ENCODE measurements at places on chromosomes 11 and 22.

GRCh38 chr11:27296497-27296896 is 66.5 kb downstream of the CCDC34 start:
- DNase-seq = peak; percentile 48

- no peak for DNase-seq
These were observed 35.4 kb upstream of the NFRKB start for GRCh38 chr11:129930743-129931142.

- no peak for DNase-seq
These were observed 14.9 kb upstream of the NAV2 start for GRCh38 chr11:19697721-19698121.

DNA sequence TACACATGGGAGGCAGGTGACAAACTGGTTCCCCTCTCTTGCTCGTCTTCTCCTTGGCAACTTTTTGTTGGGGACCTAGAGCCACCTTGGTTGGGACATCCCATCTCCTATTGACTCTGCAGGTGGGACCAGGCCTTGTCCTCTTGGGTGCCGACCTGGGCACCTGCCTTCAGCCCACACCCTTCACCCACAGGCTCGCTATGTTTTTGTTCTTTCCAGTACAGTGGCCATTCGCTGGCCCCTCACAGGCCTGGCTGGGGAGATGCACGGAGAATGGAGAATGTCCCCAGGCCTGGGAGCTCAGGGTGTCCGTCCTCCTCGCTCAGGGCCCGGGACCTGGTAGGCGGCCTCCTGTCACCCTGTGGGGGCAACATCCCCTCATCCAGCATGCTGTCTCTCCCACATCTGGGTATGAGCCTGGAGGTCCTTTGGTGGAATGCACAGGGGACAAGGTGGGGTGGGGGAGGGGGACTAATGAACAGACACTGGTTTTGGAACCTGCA is 14.9 kb upstream of the OMP start:
- peak; percentile 32 for DNase-seq

- DNase-seq = peak; percentile 82
These were observed 25.7 kb upstream of the CTR9 start for GRCh38 chr11:10725114-10725906.

DNA sequence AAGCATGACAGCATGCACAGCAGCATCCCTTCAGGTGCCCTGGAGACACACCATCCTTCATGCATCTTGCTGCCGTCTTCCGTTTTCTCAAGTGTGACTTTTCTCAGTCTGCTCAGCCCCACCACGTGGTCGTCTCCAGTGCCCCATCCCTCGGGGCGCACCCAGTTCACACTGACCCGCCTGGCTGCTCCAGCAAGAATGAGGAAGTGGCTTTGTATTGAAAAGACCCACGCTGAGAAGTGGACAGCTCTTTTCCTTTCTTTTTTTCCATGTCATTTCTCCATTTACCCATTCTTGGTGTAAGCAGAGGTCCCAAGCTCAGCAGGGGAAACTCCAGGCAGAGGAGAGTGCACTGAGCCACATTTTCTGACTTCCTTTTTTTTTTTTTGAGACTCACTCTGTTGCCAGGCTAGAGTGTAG is 14.5 kb downstream of the SERPINH1 start:
- DNase-seq = peak; percentile 94

DNA sequence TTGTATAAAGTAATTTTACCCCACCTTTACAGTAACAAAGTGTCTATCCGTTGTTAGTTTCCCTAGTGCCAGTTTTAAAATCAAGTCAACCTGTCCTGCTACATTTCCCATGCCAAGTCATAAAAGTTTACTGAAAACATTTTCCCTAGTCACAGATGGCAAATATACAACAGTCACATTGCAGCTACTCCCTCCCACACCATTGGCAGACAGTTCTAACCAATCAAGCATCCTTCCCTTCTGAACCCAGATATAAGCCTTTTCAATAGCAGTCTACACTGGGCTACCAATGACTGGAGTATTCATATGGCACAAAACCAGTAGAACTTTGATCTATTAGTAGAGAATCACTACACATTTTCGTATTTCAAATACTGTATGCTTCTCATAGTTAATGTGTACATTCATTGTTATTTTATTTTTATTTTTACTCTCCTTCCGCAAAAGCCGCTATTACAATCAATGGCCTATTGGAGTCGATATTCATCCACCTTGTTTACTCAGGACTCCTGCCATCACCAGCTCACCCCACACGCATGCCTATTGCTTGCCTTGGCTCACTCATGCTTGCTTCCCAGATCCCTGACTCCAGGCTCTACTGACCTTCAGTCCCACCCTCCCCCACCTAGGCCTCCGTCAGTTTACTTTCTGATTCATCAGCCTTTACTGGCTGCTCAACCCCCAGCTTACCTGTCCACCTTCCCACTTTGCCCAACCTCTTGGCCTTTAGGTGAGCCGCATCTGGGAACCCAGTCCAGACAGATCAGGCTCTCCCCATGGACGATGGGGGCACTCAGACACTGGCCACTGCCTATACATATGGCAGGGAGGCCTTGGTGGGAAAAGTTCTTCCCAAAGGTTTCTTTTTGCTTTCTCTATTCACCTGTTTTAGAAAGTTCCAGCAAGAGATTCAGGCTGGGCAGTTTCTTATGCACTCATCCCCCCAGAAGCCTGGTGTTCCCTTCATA is 408.4 kb downstream of the SOX6 start:
- no peak for DNase-seq

DNA sequence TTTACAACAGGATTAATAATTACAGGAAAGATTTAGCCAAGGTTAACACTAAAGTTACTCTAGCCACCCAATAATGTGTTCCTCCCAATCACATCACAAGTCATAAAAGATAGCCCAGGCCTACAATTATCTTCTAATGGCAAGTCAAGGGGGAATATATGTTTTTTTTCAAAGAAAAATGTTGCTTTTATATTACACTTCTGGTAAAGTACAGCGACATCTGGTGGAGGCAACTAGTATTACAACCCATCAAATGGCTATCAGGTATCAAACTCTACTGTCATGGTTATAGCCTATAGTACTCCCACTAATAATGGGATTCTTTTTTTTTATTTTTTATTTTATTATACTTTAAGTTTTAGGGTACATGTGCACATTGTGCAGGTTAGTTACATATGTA is 71.8 kb downstream of the XRRA1 start:
- DNase-seq = no peak

DNA sequence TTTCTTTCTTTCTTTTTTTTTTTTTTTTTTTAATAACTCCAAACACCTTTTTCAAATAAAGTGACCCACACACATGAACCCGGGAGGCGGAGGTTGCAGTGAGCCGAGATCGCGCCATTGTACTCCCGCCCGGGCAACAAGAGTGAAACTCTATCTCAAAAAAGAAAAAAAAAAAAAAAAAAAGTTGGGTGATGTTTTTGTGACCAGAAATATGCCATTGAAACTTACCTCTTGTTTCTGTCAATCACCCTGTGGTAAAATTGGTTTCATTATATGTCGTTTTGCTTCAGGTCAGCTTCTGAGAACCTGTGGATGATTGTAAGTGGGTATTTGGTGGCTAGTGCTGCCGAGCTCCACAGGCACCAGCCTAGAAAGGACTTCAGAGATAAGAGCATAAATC is 238.8 kb downstream of the TBC1D22A start:
- DNase-seq = no peak

GRCh38 chr11:21489416-21490115 is 703.3 kb upstream of the ANO5 start:
- DNase-seq = no peak

GRCh38 chr11:78860720-78861422 is 286.2 kb upstream of the NARS2 start:
- DNase-seq = no peak

DNA sequence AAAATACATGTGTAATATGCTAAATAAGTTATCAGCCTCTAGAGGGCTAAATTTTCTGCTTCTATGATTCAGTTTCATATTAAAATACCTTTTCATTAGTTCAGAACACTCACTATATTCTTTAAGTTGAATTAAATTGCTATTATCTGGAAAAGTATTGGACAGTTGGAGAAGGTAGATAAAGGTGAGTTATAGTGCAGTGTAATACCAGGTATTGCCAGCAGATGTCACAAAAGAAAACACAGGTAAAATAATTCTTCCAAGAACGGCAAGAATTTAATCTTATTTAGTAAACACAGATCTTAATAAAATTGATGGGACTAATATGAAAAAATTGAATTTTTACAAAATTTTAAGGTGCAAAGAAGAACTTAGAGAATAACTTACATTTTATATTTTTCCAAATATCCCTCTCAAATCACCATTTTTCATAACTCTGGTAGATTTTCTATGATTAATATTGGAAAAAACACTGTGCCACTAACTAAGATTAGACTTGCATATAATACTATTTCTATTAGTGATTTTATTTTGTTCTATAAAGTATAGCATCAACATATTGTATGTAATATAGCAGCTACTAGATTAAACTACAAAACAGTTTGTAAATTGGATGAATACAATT is 1.7 kb upstream of the LRRC4C start:
- DNase-seq = no peak

- DNase-seq = peak; percentile 66
These were observed 435 bp upstream of the TAF6L start for GRCh38 chr11:62770778-62771143.

GRCh38 chr11:11442791-11443190 is 89.7 kb upstream of the CSNK2A3 start:
- DNase-seq = no peak

- DNase-seq = no peak
These were observed 24.6 kb downstream of the STIM1 start for GRCh38 chr11:3879967-3880542.

DNA sequence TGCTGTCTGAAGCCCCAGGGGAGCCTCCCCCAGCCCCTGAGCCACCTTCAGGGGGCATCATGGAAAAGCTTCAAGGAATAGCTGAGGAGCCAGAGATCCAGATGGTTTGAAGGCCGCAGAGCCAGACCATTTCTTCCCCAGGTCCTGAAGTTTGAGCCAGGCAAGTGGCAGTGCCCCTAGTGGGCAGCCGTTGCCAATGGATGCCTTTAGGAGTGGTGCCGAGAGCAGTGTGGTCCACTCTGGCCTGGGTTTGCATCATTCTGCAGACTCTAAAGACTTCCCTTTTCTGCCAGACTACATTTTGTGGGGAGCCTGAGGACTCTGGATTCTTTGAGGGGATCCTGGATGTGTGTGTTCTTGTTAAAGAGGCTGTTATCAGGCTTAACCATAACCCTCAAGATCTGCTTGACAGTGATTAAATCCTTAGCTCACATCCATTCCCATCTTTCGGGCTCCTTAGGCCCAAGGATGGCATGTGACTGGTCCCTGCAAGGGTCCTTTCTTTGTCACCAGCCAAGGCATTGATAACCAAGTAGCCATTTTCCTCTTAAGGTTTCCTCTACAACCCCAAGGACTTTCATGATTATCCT is 13.1 kb downstream of the HINFP start:
- DNase-seq = peak; percentile 69

DNA sequence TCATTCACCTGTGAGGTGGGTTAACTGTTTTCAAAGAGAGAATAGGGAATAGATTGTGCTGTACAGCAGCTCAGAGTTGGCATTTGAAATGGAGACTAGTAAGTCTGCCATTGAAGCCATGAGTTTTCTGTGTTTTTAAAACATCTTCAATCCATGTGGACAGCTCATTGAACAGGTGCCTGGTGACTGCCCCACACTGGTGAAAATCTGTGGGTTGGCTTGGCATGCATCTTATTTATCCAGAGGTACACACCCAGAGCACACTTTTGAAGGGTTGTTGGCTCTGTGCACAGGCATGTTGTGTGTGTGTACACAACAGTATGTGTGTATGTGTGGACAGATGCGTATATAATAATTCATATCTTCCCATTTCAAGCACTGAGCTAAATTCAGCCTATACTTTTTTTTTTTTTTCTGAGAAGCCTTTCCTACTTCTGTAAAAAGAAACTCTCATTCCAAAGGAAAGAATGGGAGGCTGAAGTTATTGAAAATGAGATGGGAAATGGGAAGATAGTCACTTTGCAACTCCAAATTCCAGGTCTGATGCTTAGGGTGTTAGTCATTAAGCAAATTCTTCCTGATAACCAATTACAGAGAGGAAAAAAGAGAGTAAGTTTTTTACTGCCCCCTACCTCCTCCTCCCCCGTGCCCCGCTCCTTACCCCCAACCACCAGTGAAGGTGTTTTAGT is 7.0 kb upstream of the LYVE1 start:
- DNase-seq = no peak

- DNase-seq = no peak
These were observed 5.4 kb downstream of the ATM start for GRCh38 chr11:108228251-108228650.

GRCh38 chr11:90874986-90875385 is 652.1 kb upstream of the CHORDC1 start:
- no peak for DNase-seq

GRCh38 chr11:78727816-78728215 is 153.2 kb upstream of the NARS2 start:
- no peak for DNase-seq

DNA sequence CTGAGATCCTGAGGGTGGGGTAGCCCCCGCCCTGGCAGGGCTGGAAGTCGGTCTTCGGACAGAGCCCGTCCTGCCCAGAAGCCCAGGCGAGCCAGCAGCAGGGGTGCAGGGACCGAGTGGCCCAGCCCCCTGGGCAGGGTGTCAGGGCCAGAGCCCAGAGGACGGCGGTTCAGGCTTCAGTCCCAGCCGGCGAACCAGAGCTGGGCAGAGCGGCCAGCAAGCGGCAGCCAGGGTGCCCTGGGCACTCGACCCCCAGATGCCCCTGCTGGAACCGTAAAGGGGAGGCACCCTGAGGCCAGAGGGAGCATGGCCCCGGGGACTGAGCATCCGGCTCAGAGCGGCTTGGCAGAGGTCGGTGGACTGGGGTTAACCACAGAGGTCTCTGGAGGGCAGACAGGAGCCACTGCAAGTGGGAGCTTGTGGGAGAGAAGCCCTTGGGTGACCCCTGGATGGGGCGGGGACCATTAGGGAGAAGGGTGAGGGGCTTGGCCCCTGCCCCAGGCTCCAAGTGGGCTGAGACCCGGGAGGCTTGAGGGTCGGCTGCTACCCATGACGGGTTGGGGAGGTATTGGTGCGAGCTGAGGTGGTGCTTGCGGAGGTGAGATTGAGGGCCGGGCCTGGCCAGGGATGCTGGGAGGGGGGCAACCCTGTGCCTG is 15.9 kb downstream of the LSP1 start:
- no peak for DNase-seq

DNA sequence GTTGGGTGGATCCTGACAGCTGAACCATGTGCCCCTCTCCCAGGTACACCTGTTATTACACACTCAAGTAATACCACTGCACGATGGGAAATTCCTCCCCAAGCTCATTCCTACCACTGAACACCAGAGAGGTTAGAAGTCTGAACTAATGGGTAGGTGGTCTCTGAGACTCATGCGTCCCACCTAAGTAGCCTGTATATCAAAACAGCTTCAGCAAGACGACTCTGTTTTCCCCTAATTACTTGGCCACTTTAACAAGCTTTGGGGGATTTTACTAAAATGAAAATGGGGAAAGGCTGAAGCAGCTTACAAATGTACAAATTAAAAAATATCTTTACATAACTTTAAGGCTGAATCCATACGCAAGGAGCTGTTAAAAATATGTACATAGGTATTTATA is 29.4 kb downstream of the LGR4 start:
- DNase-seq = no peak

All from osteoblast (primary cell).